ENCODE measurements at places on chromosomes 1 and 21.

- no peak for DNase-seq
Measured at GRCh38 chr1:180923021-180923841, 10.5 kb downstream of the KIAA1614 start.

- no peak for DNase-seq
Measured at GRCh38 chr1:16117369-16117768, 38.5 kb downstream of the EPHA2 start.

GRCh38 chr1:41530411-41530810, 45.9 kb upstream of the EDN2 start:
- DNase-seq, result no peak

DNA sequence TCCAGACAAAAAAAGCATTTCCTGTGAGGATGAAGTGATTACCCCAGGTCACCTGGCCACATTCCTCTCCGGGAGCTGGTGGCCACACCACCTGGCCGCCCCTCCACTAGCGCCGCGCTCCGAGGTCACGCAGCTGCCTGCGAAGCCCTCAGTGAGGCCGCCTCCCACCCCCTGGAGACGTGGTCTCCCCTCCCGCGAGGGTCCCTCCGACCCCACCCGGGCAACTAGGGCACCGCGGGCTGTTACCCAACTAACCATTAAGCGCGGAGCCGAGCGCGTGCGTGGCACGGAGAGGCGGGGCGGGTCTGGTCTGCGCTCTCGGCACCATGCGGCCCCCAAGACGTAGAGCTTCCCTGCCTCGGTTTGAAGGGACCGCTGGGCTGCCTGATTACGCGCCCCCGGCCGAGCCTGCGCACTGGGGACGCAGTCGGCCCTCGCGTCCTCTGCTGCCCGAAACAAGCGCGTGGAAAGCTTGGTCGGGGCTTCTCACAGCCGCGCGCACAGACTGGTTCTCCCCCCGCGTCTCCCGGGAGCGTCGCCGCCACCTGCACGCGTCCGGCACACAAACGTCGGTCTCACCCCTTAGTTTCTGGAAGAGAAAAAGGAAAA, 106.5 kb downstream of the SLC16A1 start:
- no peak for DNase-seq

- DNase-seq, result no peak
Measured at GRCh38 chr1:225534772-225535171, 106.9 kb upstream of the LBR start.

- no peak for DNase-seq
Measured at GRCh38 chr1:51920130-51920529, 41.6 kb upstream of the NRDC start.

Measured in activated naive CD4-positive, alpha-beta T cell treated with Interleukin-2 at 50 U/mL for 16 hours (primary cell).